Frontal cortex (tissue), 4 donors: ENCODE measurements at places on chromosomes 3 and 15.

DNA sequence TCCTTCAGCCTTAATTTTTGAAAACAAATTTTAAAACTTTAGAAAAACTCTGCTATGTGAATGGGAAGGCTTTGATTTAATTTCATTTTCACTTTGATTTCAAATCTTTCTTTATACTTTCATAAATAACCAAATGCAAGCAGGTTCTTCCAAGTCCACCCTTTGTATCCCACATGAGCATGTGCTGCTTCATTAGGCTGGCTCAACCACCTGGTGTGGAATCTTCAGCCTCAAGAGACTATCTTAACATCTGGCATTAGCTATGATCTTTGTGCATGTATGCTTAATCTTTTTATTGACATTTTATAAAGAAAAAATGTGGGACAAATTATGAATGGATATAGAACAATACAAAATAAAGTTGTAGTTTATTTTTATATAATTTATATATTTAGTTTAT, 81.8 kb upstream of the MLF1 start:
- no peak for DNase-seq

GRCh38 chr15:57251941-57252340, 124.4 kb upstream of the CGNL1 start:
- DNase-seq, result no peak

DNA sequence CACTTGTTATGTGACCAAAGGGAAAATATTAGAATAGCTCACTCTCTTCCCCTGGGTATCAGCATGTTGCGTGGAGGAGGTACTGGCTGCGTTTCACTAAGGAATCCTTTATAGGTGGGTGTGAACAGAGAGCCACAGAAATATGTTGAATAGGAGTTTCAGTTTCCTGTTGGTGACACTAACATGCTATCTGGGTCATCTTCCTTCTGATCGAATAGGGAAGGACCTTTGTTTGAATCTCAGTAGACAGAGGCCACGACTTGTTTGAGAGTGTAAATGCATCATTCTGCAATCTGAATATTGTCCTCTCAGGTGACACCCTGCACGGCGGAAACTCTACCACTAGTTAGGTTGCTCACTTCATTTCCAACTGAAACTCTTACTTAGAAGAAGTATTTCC, 157.9 kb upstream of the SLC2A2 start:
- DNase-seq, result no peak

GRCh38 chr3:72390841-72391240, 457.4 kb downstream of the SHQ1 start:
- no peak for DNase-seq

DNA sequence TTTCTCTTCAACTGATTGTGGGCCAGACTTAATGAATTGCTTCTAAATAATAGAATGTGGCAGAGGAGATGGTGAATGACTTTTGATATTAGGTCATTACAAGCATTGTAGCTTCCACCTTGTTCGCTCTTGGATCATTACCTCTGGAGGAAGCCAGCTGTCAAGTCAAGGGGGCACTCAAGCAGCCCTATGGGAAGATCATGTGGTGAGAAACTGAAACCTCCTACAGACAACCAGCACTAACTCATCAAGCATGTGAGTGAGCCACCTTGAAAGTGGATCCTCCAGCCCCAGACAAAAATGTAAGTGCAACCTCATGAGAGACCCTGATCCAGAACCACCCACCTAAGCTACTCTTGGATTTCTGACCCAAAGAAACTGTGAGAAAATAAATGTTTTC, 109.8 kb upstream of the TBC1D5 start:
- no peak for DNase-seq

- DNase-seq, result no peak
These were observed 14.1 kb downstream of the MDFIC2 start for GRCh38 chr3:70298385-70298784.

GRCh38 chr15:98888820-98889479, 118.6 kb downstream of the PGPEP1L start:
- DNase-seq, result no peak

DNA sequence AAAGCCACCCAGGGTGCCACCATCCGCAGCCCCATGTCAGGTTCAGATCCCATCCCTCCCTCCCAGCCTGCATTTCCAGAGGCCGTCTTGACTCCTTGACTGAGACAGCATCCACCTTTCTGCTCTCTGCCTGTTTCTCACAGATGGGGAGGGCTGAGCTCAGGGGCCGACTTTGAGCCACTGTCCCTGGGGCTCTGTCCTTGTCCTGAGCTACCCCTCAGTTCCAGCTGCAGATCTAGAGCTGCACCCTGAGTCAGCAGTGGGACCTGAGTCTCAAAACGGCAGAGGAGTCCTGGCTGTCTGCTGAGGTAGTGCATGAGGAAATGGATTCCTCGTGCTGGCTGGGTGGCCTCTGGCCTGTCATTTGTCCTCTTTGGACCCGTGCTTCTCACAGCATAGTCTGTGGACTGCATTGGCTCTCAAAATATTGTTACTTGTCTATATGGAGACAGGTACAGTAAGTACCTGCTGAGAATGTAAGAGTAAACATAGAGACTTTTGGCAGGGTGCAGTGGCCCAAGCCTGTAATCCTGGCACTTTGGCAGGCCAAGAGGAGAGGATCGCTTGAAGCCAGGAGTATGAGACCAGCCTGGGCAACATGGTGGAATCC, 22.3 kb downstream of the RPLP1 start:
- no peak for DNase-seq
